ENCODE measurements at places on chromosomes 12 and 14.

DNA sequence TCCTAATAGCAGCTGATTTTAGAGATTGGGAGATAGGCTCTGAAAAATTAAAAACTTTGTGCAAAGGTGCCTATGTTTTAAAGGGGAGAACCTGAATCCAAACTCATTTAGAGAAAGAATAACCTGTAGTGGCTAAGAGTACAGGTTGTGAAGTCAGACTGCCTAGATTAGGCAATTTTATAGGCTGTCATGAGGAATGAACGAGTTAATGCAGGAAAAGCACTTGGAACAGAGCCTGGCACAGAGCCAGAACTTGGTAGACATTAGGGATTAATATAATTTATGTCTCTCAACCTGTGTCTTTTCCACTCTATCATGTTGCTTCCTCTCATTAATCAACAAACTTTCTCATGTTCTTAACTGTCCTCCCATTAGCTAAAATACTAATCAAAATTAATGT, 98.1 kb downstream of the WIF1 start:
- DNase-seq, result no peak

DNA sequence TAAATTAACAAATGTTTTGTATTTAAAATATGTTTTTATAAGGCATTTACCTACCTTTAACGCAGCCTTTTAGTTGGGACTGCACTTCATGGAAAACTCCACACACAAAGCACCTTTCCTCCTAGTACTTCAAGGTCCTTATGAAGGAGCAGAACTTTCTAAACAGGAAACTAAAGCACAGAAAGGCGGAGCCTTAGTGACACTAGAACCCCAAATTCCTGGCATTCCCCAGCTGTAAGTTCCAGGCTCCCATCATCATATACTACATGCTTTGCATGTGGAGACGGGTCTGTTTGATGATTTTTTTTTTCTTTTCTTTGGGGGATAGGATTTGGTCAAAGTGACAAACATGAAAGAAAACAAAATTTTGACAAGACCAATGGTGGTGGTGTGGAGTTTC, 39.5 kb downstream of the STXBP6 start:
- no peak for DNase-seq

GRCh38 chr12:123150275-123150743, 581 bp downstream of the PITPNM2 start:
- peak; percentile 43 for DNase-seq

DNA sequence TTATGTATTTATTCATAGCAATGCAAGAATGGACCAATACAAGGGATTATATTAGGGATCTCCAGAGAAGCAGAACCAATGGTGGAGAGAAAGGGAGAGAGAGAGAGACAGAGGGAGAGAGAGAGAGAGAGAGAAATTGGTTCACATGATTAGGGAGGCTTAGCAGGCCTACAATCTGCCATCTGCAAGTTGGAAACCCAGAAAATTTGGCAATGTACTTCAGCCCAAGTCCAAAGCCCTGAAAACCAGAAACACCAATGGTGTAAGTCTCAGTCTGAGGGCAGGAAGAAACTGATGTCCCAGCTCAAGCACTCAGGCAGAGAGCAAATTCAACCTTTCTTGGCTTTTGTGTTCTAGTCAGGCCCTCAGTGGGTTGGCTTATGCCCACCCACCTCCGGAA, 48.7 kb upstream of the CMKLR1 start:
- DNase-seq, result no peak

DNA sequence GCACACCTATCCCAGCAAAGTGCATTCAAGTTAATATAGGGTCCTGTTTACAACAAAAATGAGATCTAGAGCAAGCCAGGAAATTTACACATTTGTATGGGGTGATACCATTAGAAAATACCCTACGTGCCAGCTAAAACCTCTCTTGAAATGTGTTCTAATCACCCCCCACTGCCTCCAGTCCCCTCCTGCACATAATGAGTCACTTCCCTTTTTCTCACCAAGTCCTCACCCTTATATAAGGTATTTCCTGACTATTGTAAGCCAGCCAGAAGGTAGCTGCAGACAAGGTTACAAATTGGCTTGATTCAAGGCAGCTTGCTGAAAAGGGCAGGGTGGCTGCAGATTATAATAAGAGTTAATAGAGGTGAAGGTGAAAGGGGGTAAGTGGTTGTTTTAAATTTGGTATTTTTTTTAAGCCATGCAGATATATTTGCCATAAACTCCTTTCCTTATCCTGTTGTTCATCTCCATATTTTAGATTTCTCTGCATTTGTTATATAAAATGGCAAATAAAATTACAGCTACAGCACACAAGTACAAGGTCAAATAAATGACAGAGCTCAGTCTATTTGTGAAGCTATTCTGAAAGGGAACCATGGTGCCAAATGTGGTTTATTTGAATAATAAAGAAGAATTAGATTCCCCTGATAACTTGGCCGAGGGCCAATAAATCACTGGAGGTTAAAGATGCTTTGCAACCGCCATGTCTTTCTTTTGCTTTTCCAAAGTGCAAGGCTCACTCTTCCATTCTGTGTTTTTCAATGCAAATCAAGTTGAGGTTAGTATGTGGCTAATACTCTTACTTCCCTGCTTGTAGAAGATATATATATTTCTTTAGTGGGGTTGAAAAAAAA, 385.9 kb downstream of the EGLN3 start:
- DNase-seq, result no peak

GRCh38 chr14:92937051-92937937, 14.3 kb downstream of the CHGA start:
- DNase-seq, result no peak

DNA sequence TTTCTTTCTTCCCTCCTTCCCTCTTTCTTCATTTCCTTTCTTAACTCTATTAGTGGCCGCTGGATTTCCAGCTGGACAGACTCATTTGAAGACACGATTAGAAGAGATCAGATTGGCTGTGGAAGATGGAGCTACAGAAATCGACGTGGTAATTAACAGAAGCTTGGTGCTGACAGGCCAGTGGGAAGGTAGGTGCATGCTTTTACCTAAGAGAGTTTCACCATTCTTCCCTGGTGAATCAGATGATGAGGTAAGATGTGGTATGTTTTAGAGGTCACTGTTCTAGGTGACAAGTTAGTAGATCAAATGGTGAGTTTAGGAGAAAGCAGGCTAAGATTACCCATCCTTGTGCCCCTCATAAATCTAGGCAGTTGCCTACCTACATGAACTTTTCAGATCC, 51.6 kb downstream of the DERA start:
- no peak for DNase-seq

GRCh38 chr14:68865542-68865941, 72.7 kb upstream of the ZFP36L1 start:
- DNase-seq, result no peak

- DNase-seq, result no peak
Measured at GRCh38 chr12:41011939-41012338, 176.2 kb upstream of the PDZRN4 start.

DNA sequence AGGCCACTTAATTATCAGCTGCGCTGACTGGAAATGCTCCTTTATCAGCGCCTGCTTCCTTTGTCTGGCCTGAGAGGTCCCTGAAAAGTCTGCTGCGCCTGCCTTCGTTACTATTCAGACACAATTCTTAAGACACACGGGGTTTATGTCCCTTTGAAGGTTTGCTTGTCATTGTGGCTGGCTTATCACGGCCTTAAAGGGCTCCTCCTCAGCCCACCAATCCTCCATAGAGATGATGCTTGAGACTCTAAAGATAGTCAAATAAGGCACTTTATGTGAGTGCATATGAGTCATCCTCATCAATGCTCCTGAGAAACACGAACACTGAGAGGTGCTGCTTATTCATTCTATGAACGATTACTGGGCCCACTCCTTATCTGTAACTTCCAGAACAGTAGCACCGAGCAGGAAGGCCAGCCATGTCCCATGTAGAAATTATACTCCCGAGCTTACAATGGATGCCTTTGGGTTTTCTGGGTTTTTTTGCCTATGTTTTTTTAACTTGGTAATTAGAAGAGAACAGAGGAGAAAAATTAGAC, 1268.2 kb upstream of the TMEM132C start:
- DNase-seq, result no peak

- no peak for DNase-seq
Measured at GRCh38 chr12:28602786-28603185, 412.5 kb downstream of the CCDC91 start.

DNA sequence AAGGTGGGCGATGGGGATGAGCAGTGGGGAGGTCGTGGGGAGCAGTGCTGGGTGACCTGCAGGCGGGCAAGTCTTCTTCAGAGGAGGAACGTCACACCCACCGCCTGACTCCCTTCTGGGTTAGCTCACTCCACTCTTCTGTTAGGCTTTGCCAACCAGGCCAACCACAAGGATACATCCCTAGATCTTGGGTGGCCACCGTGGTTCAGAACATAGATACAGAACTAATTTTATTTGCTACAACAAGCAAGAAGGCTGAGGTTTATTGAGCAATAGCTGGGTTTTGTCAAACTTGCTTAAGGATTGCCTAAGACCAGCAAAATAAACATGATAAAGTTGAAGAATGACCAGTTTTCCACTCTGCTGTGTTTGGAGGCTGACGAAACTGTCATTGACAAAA, 109.4 kb downstream of the DACT1 start:
- no peak for DNase-seq

- DNase-seq, result no peak
Measured at GRCh38 chr12:124390442-124391097, 95.7 kb downstream of the RFLNA start.

DNA sequence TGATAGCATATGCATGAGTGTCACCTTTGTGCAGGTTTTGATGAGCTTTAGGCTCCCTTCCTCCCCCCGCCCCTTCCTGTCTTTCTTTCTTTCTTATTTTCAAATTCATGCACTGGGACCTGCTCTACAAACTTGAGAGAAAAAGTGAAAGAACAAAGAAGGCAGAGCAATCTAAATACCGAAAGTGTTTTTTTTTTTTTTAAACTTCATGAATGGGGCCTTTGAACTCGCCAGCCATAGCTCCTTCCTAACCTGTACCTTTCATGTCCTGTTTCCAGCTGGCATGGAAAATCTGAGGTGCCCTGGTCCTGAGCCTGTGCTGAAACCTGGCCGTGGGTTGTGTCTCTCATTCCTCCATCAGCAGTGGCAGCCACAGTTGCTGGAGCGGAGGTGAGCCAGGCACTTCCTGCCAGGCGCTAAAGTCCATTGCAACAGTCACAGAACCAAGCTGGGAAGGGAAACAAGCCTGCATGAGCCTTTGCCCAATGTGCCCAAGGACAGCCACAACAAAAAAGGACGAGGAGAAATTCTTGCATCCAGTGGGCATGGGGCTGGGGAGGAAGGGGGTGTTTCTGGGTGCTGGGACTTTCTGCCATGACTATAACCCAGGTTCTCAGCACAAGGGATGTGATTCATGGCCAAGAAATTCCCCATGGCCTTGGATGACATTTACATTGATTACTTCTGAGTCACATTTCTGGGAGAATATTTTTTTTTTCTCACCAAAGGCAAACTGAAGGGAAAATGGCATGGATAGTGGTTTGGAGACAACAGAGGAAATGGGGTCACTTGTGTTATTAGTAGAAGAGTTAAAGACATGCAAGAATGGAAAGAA, 102.7 kb downstream of the TMEM30B start:
- no peak for DNase-seq

DNA sequence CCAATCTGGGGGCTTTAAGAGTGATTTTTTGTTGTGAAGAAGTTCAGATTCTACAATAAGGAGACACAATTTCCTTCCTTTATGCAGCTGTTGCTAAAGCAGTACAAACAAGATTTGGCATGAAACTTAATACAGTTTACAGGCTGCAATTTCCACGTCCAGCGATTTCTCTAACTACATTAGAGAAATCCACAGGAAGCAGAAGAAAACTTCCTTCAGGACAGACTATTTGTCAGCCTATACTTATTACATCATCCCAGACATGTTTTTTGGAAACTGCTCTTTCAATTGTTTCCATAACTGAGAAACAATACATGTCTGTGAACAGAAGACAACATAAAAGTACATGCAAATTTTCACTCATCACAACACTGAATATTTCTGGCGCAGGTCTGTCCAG, 204.3 kb downstream of the TTC7B start:
- DNase-seq, result no peak

DNA sequence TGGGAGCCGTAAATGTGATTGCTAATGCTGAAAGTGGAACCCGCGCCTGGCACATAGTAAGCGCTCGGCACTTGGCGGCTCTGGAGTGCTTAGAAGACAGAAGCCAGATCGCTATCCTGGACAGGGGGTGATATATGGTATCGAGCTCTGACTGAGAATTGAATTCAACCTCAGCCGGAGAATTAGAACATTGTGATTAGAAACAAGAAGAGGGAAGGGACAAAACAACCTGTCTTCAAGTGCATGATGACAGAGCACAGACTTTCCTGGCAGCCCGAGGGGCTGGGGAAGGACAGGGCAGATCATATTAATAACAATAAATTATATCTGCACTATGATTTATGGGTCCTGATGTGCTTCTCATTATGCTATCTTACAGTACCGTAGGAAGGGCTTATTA, 66.9 kb upstream of the TBX3 start:
- DNase-seq, result no peak

GRCh38 chr12:51389302-51389999, 1.8 kb downstream of the GALNT6 start:
- peak; percentile 38 for DNase-seq

- peak; percentile 92 for DNase-seq
Measured at GRCh38 chr14:60091550-60092525, at the start of gene PCNX4. Gene PCNX4, plus strand, starts transcription at chr14:60091923. Its CDS starts 15,716 bp downstream, at chr14:60107639.

DNA sequence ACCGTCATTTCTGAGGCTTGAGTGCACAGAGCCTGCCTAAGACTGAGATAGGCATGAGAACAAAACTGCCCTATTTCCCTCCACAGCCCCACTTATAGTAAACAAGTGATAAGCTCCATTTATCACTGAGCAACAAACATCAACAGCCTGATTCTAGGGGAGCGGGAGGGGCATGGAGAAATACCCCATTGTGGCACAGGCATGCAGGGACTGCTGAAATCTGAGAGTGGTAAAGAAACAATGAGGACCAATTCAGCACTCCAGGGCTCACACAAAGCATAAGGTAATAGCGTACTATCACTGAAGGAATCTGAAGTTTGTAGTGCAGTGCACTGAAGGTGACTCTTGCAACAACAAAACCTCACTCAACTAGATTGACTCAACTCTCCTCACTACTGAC, 186.7 kb downstream of the ANO2 start:
- no peak for DNase-seq

- DNase-seq, result no peak
Measured at GRCh38 chr12:88623777-88624548, 43.7 kb upstream of the KITLG start.

DNA sequence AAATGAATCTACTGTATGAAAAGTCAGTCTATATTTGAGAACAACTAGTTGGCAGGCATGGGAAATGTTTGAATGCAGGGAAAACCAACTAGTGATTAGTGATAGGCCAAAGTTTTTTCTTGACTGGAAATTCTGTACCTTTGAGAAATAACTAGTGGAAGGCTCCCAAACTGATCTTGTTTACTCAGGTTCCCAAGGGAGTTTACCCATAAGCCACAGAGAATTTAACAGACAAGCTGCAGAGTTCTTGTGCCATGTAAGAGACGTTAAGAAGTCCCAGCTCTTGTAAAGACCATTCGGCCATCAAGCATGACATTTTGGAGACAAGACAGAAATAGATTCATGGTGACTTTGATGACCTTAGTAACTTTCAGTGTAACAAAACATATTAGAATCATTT, 1882.8 kb upstream of the SEL1L start:
- DNase-seq, result no peak

- no peak for DNase-seq
Measured at GRCh38 chr14:95039993-95040348, 117.4 kb downstream of the DICER1 start.
